ENCODE measurements at places on chromosomes 7 and 10.

DNA sequence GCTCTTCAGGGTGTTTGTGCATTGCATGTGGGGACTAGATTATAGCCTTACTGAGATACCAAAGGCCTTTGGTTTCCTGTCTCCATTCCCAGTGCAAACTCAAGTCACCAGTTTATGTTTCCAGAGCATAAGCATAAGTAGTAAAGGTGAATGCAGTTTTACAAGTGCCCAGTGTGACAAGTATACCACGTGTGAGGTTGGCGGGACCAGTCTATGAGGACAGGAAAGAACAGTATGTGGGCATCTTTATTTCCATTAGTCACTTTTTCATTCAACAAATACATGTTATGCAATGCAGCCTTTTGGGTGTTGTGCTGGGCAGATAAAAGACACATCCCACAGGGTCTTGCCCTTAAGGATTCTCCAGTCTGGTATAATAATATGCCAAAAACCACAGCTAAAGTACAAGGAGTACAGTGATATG, 146.5 kb downstream of the ARID5B start:
- DNase-seq: no peak

DNA sequence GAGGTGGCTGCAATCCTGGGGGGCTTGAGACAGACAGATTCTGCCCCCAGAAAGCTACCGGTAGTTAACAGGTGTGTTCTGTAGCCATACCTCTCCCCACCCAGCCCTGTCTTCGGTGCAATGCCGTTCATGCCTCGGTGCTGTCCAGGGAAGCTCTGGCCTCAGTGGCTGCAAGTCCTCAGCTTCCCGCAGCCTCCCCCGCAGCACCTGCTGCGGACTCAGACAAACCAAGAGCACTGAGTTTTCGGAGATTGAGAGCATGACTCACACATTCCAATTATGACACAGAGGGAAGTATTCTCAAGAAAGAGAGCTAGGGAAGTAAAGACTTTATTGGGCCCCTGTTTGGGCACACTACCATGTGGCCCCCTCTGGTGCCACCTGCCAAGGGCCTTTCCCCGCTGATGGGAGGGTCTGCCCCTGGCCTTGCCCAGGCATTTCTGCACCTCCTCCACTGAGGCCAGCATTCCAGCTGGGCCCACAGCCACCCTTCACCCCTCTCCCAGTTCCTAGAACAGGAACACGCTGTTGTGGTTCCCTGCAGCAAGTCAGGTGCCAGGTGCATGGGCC, 30.2 kb upstream of the EZH2 start:
- DNase-seq: no peak

DNA sequence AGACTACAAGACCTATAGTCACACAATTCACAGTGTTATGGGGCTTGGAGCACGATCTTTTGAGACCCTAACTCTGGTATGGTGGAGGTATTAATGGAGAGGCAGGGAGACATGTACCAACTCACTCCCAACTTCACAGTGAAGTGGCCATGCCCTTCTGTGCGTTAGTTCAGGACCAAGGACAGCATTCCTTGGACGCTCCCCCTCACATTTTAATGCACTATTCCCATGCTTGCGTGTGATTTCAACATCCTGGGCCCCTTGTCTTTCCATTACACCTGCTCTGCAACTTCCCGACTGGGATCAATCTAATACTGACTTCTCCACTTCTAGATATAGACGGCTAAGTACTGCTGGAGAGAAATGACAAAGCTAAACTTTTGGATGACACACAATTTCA, 72.7 kb downstream of the PLCE1 start:
- no peak for DNase-seq

GRCh38 chr7:113013761-113014449, 72.7 kb downstream of the GPR85 start:
- no peak for DNase-seq

DNA sequence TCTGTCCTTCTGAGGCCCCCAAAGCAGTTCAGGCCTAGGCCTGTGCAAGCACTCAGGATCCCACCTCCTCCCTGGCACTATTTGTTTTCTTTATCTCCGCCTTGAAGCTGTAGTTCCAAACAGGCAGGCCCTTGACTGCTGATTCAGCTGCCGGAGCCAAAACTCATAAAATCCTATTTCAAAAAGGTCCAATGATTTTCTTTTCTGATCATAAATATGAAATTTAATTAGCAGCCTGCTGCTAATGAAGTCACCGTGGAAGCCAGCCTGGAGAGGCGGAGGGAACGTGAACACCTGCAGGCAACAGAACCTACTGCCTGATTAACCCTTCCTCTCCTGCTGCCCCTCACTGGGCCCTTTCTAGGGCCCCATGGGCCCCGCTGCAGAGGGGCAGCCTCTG, 60.1 kb downstream of the CARD11 start:
- DNase-seq: no peak

DNA sequence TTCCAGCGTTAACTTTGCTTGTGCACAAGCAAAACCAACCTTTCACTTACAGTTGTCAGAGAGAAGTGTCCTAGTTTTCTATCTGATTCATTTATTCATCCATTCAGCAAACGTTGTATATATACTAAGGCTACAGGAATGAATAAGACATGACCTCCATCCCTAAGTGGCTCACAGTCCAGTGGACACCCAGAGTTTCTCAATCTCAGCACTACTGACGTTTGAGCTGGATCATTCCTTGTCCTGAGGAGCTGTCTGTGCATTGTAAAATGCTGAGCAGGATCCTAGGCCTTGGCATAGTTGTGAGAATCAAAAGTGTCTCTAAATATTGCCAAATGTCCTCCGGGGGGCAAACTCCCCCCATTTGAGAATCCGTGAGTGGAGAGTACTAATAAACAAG, 166.7 kb upstream of the PRKCQ start:
- no peak for DNase-seq

GRCh38 chr7:5397736-5398135, 25.9 kb downstream of the TNRC18 start:
- DNase-seq: no peak

DNA sequence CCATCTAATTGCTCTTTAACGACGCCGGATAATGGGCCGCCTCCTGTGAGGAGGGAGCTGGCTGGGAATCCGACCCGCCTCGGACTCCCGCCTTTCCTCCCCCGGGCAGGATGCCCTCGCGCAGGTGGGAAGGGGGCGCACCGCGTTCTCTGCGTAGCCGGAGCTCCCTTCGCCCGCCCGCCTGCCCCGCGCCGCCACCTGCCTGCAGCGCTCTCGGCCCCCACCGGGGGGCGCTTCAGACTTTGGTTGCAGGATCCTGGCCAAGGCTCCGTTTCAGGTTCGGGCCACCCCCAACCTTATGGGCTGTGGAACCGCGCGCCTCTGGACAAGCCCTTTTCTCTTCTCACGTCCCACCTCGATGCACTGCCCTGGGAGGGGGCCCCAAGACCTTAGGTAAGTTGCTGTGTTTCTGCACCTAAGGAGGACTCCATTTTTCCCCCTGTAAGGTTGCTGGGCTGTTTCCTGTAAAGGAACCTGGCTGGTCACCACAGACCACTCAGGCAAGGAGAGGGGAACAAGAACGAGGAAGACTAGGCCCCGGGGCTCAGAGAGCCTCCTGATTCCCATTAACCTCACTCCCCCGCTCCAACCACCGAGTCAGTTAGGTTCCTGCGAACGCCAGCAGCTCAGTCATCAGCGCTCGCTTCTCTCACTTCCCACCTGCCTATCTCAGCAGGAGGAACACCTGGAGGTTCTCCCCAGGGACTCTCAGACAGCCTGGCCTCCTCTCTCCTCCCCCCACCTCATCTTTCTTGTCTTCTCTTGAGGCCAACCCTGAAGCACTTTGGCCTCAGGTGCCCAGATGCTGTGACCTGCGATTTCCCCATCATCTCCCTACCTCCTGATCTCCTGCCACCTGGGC, 11.3 kb upstream of the KAZALD1 start:
- no peak for DNase-seq

Data from AG09319 (cell line).